ENCODE measurements at places on chromosomes 6 and 20.
A peak's percentile ranks its signal among the peaks of the same experiment; 100 is the strongest.

- no peak for DNase-seq
These were observed 22.1 kb downstream of the DCBLD1 start for GRCh38 chr6:117504478-117505144.

- no peak for DNase-seq
These were observed 11.0 kb downstream of the SMOC2 start for GRCh38 chr6:168451805-168452517.

DNA sequence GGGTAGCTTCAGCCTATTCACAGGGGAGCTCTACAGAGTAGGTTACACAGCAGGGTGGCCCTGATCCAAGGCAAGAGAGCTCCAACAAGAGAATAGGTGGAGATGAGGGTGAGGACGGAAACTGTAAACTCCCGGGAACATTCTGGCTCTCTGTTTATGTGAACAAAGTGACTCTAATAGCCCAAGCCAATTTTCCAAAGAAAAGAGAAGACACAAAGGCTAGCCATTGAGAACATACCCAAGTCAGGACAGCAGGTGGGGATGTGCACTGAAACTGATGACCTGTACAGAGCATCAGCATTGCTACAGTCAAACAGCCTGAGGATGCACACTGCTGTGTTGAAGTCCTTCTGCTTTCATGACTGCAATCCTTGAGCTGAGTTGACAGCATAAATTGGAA lies 136.0 kb upstream of the TOP1 start:
- no peak for DNase-seq

DNA sequence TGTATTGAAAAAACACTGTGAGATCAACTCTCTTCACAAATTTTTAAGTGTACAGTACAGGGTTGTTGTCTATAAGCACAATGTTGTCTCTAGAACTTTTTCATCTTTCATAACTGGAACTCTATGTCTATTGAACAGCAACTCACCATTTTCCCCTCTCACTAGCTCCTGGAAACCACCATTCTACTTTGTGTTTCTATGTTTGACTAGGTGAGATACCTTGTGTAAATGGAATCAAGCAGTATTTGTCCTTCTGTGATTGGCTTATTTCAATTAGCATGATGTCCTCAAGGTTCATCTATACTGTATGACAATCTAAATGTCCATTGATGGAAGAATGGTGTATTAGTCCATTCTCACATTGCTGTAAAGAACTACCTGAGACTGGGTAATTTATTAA lies 210.1 kb upstream of the FUT9 start:
- DNase-seq: no peak

DNA sequence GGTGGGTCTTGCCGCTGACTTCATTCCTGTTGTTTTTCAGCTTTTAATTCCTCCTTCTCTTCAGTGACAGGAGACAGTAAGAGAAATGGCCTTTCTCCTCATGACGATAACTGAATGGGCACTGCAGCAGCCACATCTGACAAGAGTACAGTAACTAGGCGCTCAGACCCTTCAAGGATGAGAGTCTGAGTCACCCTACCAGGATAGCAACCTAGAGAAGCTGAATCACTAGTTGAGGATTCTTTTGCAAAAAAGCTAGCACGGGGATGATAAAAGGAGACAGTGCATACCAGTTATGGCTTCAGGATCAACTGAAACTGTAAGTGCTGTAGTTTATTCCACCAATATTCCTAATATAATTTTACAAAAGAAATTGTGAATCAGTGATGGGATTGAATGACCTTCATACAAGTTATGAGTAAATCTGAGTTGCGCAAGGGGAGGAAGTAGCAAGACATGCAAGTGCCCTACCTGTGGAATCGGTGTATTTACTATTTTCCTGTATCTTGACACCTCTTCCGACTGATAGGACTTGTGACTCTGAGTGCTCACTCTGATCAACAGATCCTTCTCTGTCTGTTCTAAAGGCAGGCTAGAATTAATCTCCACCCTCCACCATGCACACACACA lies 161.8 kb upstream of the GRIK2 start:
- peak; percentile 18 for DNase-seq

- no peak for DNase-seq
These were observed 6.1 kb upstream of the TREML4 start for GRCh38 chr6:41222045-41222444.

DNA sequence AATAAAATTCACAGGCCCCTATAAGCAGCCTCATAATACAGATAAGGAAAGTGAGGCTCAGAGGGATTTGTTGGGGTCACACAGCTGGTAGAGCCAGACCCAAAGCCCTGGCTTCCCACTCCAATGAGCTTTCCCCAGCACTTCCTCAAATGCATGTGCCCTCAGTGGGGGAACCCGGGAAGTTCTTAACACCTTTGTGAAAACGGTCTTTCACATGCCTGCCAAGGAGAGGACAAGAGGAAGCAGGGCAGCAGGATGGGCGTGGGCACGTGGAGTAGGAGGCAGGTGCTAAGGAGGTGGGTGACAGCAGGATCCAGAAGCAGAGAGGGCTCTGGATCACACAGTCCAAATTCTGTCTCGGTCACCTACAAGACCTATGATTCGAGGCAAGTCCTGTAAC lies 598 bp downstream of the PI16 start:
- no peak for DNase-seq

DNA sequence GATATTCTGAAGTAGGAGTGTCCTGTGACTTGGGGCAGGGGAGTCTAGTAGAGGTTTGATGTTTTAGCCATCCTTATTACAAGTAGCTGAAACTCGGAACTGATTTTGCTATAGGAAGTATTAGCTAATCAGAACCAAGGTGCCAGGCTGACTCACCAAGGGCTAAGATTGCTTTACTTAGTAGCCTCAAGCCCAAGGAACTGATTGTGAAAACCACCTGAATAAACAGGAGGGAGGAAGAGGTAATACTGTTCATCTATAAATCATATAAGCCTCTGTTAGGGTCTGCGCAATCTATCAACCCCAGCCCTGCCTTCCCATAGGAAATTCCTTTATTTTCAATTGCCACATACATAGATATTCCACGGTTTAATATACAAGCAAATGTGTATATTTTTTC lies 54.4 kb downstream of the GNAS start:
- peak; percentile 93 for DNase-seq

DNA sequence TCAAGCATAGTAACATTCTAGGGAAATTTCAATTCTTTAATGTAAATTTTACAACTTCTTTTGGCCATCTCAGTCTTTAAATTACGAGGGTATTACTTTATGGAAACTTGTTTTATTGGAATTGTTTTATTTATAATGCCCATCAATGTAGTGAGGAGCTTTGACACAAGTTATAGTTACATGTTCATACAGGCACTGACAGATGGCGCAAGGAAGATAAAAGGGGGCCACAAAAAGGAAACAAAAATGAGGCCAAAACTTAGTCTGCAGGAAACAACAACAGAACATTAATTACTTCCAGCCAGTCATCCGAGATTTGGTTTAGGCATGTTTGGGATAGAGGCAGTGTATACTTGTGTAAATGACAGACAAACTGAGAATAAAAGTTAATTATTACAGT lies 18.3 kb downstream of the SESN1 start:
- DNase-seq: no peak

GRCh38 chr6:53309901-53310300 lies 38.8 kb downstream of the ELOVL5 start:
- DNase-seq: no peak

GRCh38 chr20:11796026-11796425 lies 121.7 kb upstream of the BTBD3 start:
- no peak for DNase-seq

- peak; percentile 31 for DNase-seq
These were observed 587 bp downstream of the PDSS2 start for GRCh38 chr6:107458672-107459282.

- no peak for DNase-seq
These were observed 10.1 kb upstream of the PRL start for GRCh38 chr6:22306741-22307466.

GRCh38 chr6:3849681-3850450 lies 693 bp downstream of the FAM50B start:
- no peak for DNase-seq

GRCh38 chr6:47235421-47235820 lies 74.3 kb downstream of the TNFRSF21 start:
- DNase-seq: no peak

DNA sequence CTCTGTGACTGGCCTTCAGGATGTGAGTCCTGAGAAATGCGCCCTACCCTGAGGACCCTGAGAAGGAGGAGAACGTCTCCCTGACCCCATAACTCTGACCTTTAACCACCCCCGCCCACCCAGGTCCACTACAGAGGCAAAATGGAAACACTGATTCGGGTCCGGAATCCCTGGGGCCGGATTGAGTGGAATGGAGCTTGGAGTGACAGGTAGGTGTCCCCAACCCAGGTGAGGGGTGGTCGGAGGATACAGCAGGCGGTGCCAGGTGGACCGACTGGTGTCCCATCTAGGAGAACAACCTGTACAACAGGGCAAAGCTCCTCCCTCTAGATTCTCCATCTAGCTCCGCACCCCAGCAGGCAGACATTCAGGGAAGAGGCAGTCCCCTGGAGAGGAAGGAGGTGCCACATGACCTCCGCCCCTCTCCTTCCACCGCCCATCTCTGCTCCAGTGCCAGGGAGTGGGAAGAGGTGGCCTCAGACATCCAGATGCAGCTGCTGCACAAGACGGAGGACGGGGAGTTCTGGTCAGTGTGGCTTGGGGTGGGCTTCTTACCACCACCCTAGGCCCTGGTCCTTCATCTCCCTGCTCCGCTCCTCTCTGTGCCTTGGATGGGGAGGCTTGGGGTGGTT lies 17.6 kb downstream of the CAPN11 start:
- DNase-seq: no peak

DNA sequence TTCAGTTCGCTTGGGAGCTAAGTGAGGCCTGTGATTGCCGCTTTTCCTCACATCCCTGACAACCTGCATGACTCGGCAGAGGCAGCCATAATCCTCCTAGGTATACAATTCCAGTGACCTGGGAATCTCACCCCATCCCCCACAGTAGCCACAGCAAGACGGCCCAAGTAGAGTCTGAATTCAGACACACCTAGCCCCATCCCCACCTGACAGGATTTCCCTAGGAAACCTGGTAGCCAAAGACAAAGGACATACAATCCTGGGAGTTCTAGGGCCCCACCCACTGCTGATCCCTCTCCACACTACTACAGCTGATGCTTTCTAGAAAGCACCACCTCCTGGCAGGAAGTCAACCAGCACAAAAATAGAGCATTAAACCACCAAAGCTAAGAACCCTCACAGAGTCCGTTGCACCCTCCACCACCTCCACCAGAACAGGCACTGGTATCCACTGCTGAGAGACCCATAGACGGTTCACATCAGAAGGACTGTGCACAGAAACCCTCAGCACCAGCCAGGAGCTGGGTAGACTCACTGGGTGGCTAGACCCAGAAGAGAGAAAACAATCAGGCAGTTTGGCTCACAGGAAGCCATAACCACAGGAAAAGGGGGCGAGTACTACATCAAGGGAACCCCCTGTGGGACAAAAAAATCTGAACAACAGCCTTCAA lies 17.9 kb upstream of the RUNX2 start:
- DNase-seq: no peak

DNA sequence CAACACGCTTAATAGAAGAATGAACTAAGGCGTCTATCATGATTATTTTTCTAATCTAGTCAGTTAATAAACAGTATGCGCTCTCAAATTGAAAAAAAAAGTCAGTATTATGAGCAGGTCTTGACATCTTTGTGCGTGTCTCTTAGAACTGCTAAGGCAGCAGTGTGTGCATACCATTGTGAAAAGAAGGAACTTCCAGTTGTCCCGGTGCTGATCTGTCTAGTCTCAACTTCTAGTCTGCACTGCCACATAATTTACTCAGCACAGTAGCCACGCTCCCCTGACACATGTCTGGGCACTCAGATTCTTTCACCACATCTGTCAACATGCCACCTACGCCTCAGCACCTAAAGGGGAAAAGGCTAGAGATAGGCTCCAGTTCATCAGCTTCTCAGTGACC lies 61.1 kb upstream of the SPDEF start:
- DNase-seq: no peak

- DNase-seq: no peak
These were observed 336.2 kb downstream of the UTRN start for GRCh38 chr6:144621332-144621731.

- DNase-seq: no peak
These were observed 1.9 kb upstream of the NFKBIE start for GRCh38 chr6:44267252-44267651.

- DNase-seq: no peak
These were observed at the start of gene FNDC11 for GRCh38 chr20:63553933-63554290. Gene FNDC11 (plus strand): TSS chr20:63554159. CDS start chr20:63555664, 1,505 bp downstream.

DNA sequence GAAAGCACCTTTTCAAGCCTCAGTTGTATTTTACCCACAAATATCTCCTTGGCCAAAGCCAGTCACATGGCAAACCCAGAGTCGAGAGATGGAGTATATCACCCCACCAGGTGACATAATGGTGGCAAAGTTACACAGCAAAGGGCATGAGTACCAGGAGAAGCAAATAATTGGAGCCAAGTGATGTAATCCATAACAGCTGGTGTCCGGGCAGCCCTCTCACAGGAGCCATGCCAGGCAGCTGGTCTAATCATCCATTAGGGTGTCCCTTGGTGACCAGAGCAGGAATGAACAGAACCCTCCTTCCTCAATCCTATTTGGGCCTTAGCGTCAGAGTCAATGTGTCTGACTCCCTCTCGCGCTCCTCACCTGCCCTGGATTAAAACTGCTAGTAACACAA lies 272.1 kb downstream of the LRFN2 start:
- no peak for DNase-seq

GRCh38 chr6:35780719-35781118 lies at the start of gene CLPSL1:
Gene CLPSL1 (plus strand): TSS chr6:35781019. CDS start chr6:35781111, 92 bp downstream.
- DNase-seq: no peak

DNA sequence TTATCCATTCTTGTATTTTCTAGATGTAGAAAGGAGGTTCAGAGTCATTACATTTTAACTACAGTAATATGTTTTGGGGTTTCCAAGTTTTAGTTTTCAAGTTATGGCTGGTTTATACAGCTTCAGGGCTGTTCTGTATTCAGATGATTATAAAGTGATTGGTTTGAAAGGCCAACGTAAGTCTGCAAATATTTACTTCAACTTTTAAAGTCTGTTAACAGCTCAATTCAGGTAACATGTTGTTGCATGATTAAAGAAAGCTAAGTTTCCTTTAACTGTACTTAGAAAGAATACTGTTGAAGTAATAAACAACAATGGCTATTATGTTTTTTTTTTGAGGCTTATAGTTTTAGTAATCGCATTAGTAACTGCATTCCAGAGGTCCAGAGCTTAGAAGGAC lies 22.8 kb upstream of the GCLC start:
- DNase-seq: peak; percentile 78

DNA sequence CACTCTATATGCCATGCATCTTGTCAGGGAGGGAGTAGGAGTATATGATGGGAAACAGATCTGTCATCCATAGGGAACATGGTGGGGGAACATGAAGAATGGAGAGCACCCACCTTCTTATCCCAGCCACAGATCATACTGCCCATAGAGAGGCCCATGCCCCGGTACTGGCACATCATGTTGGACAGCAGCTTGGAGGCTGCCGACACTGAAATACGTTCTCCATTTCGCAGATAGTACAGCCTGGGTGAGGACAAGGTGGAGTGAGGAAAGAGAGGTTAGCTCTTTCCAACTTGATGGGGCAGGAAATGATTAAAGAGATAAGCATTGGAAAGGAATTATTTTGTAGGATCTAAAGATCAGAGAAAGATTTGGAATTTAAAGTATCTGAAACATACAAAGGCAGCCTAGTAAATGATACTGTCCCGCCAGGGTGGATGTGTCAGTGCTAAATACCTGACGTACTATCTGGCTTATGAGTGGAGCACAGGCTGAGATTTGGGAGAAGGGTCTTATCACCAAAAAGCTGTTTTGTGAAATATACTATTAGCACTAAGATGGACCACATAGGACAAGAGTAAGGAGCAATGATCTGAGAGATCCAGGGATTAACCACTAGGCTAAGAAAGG lies 1.7 kb downstream of the PSMB8 start:
- no peak for DNase-seq
